GM23248 (cell line): ENCODE measurements at places on chromosomes 13 and 19. TPM values are rescaled to one million over a fixed set of nuclear protein-coding genes. Genes with fewer than 3 reads are reported as not detected.

RAB4B gene
- total RNA-seq: 20.7 and 25.6 TPM in 2 replicates

DNA sequence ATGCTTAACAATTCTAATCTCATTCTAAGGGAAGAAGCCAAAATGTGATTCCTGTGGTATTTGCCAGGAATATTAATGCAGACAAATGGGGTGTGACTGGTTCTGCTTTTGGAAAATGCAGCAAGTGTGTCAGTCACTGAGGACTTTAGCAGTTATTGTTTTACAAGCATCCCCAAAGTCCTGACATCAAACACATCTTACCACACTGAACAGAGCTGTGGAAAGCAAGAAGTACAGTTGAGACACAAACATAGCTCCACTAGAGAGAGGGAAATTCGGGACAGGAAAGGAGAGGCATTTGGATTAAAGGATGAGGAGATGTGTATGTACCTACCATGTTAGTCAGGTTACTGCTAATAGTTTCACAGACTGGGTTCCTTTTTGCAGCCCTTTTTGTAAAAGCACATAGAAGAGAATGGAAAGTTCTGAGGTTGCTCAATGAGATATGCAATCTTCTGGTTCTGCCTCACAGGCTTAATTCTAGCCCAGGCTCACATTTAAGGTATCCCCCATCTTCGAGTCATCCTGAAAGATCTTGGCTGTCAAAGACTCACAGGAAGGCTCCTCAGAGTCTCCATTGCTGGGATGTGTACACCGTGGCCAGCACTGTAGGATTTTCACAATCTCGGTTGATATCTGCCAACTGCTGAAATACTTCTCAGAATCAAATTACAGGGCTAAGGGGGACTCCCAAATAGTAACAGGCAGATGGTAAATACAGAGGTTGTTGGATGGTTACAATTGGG is 316.6 kb downstream of the DNAJC15 start:
- H3K4me1 ChIP-seq: no peaks in the 10 kb centered on the region
- DNase-seq: peak; percentile 49
- H3K4me3 ChIP-seq: no peak overlapping the region
- no peaks in the 10 kb centered on the region for H3K36me3 ChIP-seq
- no peaks in the 10 kb centered on the region for H3K27me3 ChIP-seq

DNA sequence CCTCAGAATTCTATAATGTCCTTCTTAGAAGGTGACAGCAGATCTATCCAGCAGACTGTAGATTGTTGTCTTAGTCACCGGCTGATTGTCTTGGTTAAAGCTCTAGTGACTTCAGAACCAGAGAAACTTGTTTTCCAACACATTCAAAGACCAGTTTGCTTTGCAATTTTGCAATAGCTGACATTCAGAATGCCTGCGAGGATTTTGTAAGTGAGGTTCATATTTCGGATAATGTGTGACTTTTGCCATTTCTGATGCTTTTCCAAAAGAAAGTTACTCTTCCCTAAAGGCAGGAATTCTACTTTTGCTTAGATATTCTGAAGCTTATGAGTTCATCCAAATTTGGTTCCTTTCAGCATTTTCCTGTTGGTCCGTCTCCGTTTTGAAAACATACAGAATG is 13.2 kb downstream of the SPINT2 start:
- H3K4me3 ChIP-seq: peak overlapping the region; percentile 30; the same call in 1 of the 2 replicates
- H3K27ac ChIP-seq: peak overlapping the region; percentile 66
- H3K36me3 ChIP-seq: no peaks in the 10 kb centered on the region
- peaks cover 33% of the 10 kb centered on the region for H3K4me1 ChIP-seq
- no peaks in the 10 kb centered on the region for H3K27me3 ChIP-seq

DNA sequence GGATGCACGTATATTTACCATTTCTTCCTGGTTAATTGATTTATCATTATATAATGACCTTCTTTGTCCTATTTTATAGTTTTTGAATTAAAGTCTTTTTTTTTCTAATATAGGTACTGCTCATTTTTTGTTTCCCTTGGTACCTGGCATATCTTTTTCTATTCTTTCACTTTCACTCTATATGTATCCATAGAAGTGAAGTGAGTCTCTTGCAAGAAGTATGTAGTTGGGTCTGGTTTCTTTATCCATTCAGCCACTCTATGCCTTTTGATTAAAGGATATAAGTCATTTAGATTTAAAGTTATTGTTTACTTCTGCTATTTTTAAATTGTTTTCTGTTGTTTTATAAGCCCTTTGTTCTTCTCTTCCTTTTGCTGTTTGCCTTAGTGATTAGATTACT is 194.3 kb upstream of the SLITRK6 start:
- DNase-seq: no peak
- H3K27ac ChIP-seq: no peak overlapping the region
- no peak overlapping the region for H3K4me3 ChIP-seq
- H3K36me3 ChIP-seq: no peaks in the 10 kb centered on the region

- no peaks in the 10 kb centered on the region for H3K36me3 ChIP-seq
- H3K27me3 ChIP-seq: no peaks in the 10 kb centered on the region
- no peak overlapping the region for H3K27ac ChIP-seq
- H3K4me1 ChIP-seq: no peaks in the 10 kb centered on the region
- H3K4me3 ChIP-seq: no peak overlapping the region
Measured at GRCh38 chr19:13208672-13209483, 58.7 kb downstream of the IER2 start.

DNA sequence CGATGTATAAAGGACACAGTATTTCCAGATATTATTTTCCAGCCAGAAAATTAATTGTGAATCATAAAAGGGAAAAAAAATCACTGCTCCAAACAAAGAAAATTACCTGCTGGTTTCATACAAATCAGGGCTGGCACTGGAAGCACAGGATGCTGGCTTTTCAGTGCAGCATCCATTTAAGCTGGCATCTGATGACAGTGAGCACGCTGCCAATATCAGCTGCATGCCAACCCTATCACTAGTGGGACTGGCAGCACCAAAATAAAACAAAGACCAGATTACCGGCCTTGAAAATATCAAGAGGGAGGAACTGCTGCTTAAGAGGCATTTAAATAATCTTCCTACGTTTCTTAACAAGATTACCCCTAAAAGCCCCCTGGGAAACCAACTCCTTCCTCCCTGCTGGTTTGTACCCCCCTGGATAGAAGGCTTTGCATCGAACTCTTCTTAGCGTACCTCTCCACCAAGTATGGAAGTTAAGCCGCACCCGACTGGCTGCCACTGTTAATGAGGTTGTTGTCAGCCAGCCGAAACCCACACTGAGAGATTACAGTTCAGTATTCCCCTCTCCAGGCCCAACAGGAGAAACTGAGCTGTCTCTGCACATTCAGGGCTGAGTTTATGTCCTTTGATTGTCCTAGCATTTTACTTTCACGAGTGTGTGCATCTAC is 257.8 kb downstream of the EFNB2 start:
- peaks cover 3% of the 10 kb centered on the region; the same call in 1 of the 2 replicates for H3K4me1 ChIP-seq
- no peak for DNase-seq
- H3K27me3 ChIP-seq: no peaks in the 10 kb centered on the region
- H3K4me3 ChIP-seq: no peak overlapping the region

DNA sequence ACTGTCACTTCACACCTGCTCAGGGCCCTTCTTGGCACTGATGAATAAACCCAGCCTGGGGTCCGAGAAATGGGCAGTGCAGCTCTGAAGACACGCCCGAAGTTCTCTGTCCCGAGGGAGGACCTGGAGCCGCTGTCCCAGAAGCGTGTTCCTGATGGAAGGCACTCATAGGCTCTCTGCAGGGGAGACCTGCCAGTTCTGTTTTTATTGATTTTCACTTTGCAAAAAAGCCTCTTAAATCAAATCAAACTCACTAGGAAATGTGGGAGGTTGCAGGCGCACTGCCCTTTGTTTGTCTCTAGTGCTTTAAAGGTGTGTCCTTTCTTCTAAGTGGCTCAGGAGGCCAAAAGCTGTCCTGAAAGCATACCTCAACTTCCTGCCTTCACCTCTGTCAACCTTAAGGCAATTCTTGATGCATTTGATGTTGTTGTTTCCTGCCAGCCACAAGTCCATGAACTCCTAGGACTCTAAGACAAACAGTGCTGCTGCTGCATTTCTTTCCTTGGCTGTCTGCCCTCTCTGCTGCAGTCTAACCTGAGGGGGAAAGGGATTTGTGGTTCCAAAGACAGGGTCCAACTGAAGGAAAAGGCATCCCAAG is 663.2 kb downstream of the UQCRFS1 start:
- no peaks in the 10 kb centered on the region for H3K36me3 ChIP-seq
- no peak overlapping the region for H3K27ac ChIP-seq
- no peak for DNase-seq
- H3K4me3 ChIP-seq: no peak overlapping the region

GRCh38 chr13:108193806-108194205 is 21.5 kb downstream of the LIG4 start:
- H3K27me3 ChIP-seq: no peaks in the 10 kb centered on the region
- no peak for DNase-seq
- no peak overlapping the region for H3K27ac ChIP-seq
- no peaks in the 10 kb centered on the region for H3K4me1 ChIP-seq
- H3K36me3 ChIP-seq: no peaks in the 10 kb centered on the region
- no peak overlapping the region for H3K4me3 ChIP-seq
